IMR-90 (cell line): ENCODE measurements at places on chromosomes 2 and 18. TPM values are rescaled to one million over a fixed set of nuclear protein-coding genes. Genes with fewer than 3 reads are reported as not detected.

The RTN4 gene
- 77.8 and 216 TPM in 2 replicates for total RNA-seq

DNA sequence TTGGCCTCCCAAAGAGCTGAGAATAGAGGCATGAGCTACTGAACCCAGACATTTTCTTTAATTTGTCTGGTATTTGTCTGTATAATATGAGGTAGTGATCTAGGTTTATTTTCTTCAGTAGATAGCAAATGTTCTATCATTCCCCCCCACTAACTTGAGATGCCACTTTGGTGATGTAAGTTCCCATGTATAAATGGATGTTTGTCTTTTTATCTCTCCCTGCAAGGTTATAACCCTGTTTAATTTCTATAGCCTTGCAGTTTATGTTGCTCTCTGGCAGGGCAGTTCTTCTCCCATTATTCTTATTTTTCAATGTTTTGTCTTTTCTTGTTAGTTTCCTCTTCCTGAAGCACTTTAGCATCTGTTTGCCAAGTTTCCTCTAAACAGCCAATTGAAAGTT lies 39.1 kb upstream of the MAP4K4 start:
- peak; percentile 33 for DNase-seq

DNA sequence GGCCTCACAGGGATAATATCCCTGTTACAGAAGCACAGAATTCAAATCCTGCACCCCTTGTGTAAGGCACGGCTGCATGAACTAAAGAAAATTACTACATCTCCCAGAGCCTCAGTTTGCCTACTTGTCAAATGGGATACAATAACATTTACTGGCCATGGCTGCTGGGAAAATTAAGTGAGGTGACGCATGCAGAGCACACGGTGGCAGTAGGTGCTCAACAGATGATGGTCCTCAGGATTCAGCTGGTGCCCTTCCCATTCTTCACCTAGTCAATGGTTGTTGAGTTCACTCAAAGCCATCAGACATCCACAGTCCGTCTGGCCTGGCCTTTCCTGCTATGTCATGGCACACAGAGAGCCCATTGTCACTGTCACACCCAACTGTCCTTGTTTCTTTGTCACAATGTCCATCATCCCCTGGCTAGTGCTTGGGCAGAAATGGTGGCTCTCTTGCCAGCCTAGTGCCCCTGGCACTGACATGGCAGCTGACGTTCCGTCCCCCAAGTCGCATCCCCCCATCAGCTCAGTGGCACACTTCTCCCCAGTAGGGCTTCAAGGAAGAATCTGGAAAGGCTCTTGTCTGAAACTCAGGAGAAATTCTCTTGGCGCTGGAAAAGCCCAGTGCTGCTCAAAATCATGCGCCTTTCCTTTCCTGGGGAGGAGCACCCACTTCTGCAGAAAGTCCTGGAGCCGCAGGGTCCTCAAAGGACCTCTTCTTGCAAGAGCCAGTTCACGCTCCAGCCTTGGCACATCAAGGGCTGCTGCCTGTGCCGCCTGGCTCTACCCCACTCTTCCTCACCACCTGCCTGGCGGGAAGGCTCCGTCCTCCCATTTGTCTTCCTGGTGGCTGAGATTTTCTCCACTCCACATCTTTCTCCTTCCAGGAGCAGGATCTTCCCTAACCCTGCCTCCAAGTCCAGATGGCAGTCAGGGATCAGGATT lies 55.9 kb upstream of the SLC66A3 start:
- no peak for DNase-seq

The SERPINB10 gene
- not detected in 2 replicates for total RNA-seq

The DNAJC27 gene
- total RNA-seq, result 2.0 and 2.8 TPM in 2 replicates

DNA sequence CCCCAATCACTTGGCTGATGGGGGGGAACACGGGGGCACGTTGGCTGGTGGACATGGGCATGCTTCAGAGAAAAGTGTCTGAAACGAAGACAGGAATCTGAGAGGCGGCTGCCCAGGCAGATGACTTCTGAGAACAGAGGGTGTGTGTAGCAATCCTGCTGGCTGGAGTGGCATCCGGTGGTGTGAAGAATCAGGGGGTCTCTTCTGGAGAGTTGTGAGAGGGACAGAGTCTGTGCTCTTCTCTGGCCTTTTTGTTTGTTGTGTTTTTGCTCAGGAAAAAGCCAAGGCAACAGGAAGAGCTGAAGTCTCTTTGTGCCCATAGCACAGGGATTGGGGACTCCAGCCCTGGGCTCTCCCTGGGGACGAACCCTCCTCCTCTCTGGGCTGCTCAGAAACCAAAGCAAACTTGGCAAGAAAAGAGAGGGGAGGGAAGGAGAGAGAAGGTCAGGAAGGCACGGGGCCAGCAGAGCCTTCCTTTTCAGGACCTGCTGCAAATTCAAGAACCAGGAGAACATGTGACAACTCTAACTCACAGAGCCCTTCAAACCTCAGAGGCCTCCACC lies 97.0 kb upstream of the SMAD2 start:
- no peak for DNase-seq

The MLPH gene
- total RNA-seq, result 13.8 and 13.9 TPM in 2 replicates

The KIAA2012 gene
- total RNA-seq, result under 0.01 TPM in 2 replicates

DNA sequence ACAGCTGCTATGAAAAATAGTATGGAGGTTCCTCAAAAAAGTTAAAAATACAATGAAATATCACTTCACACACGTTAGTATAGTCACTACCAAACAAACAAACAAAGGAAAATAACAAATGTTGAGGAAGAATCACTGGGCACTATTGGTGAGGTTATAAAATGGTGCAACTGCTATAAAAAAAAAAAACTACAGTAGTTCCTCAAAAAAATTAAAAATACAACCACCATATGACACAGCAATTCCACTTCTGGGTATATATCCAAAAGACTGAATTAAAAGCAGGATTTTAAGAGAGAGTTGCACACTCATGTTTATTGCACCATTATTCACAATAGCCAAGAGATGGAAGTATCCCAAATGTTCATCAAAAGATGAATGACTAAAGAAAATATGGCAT lies 80.9 kb upstream of the POU3F3 start:
- DNase-seq, result no peak

The UBE2E3 gene
- total RNA-seq, result 92.8 and 106 TPM in 2 replicates

DNA sequence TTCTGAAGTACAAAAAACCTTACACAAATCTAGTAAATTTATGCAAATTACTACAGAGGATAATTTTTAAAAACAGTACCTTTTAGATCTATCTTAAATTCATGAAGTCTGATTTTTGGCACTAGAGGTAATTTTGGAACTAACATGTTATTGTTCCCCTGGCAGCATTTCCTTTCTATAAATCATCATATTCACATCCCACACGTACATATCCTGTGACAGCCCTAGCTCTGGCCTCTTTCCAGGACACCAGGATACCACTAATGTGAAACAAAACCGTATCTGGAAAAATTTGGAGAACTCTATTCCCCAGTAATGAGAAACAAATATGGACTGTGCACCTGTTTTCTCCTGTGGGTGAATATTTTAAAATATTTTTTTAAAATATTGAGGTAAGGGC lies 14.0 kb upstream of the BIRC6 start:
- no peak for DNase-seq

DNA sequence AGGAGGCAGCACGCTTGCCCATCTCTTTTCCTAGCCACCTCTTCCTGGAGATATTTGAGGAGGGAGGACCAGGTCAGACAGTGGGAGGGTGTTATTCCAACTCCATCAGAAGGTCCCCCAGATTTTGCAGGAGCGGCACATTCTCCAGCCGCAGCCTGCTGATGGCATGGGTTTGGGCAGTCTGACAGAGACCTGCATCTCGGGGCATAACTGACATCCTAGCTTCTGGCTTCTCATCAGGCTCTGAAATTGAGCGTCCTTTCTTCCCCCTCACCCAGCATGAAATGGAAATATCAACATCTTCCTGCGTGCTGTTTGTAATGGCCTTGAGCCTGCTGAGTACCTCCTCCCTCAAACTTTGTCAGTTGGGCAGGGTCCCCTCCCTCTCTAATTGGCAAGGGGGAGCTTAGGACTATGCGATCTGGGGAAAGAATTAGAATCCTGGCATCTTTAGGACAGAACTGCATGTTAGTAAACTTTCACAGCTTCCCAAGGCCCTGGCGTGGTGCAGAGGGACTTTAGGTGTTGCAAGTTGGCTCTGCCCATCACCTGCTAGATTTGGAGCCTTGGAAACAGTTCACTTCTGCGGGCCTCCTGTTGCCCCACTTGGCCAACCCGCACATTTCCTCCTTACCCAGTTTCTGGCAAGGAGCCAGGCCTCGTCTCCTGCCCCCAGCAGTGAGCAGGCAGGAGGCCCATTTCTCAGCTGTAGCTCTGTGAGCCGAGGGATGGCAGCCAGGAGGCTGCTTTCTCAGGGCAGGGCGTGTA lies 2.2 kb downstream of the ITM2C start:
- peak; percentile 20 for DNase-seq

DNA sequence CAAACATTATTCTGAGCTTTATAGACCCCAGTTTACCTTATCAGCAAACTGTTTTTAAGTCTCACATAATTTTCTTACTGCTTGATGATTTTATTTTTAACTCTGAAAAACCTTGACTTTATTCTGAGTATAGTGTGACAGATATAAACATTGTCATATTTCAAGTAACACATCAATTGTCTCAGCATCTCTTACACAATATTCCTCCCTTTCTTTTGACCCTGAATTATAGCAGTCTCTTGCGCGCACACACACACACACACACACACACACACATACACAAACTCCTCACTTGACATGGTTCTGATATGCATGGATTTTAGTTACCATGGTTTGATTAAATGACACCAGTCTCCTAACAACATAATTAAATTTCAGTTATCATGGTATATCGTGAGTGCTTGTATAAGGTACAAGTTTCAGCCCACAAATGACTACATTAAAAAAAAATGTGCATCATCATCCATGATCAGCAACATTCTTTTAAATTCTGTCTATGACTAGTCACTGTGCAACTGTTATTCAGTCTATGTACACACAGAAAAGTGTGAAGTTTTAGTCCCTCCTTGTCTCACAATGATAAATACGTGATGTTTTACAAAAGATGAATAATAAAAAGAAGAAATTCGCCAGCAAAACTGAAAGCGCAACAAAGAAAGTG lies 39.5 kb upstream of the TACR1 start:
- DNase-seq, result peak; percentile 93

- no peak for DNase-seq
Observed at GRCh38 chr2:218832520-218832919, 917 bp upstream of the PRKAG3 start.

The SERPINB13 gene
- total RNA-seq, result not detected in 2 replicates

GRCh38 chr2:232368311-232368731 lies 10.2 kb upstream of the ALPP start:
- DNase-seq, result peak; percentile 34

The FAM237A gene
- total RNA-seq, result not detected in 2 replicates

DNA sequence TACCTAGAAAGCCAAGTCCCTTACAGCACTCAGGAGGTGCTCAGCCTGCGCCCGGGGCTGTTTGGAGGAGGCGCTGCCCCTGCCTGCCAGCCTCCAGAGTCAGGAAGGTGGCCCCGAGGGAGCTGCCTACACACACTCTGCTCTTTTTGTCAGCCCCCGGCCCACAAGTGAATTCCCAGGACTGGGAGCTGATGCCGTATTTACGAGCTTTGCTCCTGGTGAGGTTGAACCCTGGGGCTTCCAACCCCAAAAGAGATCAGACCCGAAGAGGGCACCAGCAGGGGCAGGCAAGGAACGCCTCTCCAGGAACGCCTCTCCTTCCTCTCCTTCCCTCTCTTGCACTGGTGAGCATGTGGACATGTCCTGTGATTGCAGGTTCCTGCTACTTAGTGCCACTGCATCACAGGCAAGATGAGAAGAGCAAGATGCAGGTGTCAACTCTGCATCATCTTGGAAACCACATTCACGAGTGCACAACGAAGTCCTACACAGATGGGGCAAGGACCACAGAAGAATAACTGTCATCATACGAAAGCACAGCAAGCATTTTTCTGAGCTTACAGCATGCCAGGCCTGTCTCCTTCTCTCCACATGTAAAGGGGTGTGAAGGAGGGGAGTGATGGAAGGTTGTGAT lies 126.7 kb downstream of the NDUFA10 start:
- no peak for DNase-seq

DNA sequence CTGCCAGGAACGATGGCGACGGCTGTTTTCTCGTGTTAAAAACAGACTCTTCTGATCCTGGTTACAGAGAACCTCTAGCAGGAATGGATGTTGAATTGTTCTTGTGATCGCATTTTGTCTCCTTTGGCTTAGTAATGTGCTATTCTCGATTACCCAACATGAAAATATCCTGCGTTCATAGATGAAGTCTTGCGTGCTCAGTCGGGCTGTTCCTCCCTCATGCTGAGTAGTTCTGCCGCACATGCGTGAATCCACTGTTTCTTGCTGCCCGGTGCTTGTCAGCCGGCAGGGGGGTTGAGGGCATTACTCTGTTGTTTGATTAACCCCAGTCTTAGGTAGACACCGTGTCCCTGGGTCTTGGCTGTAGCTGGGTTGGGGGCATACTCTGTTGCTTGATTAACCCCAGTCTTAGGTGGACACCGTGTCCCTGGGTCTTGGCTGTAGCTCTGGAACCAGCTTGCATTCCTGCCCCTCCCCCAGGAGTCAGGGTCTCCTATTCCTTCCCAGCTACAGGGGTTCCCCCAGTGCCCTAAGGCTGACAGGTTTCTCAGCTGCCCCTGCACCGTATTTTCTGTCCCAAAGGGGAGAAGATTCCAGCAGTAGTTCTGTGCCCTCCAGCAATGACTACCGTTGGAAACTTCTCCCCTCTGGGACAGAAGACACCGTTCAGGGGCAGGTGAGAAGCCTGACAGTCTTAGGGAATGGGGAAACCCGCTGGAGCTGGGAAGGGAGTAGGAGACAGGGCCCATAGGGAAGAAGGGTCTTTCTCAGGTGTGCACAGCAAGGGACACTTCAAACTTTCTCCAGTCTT lies 22.1 kb upstream of the ASB1 start:
- no peak for DNase-seq
